NCI-H1092 treated with DMSO at 0.1 percent for 48 hours (cell line): ENCODE measurements at places on chromosomes 6 and 20.

DNA sequence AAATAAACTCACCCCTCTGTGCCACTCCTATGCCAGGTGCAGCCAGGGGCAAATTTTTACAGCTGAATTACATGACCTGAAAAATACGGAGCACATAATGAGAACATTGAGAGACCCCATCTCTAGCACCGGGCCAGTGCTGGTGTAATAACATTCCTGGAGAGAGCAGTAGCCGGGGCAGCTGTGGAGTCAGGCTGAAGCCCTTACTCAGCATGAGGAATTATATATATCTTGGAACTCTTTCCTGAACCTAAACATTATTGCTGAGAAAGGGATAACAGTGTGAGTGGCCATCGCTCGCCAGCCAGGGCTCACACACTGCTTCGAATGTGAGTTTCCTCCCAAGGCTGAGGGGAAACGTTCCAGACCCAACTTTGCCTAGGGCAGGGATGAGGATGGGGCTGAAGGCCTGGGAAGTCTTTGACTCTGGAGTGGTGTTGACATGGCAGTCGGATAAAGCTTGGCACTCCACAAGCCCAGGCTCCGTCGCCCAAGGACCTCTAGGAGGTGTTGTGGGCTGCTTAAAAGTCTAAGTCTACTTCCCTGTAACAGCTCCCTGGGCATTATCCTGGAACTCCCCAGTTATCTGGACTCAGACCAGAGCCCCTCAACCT is 269.8 kb downstream of the CDC5L start:
- DNase-seq, result no peak

DNA sequence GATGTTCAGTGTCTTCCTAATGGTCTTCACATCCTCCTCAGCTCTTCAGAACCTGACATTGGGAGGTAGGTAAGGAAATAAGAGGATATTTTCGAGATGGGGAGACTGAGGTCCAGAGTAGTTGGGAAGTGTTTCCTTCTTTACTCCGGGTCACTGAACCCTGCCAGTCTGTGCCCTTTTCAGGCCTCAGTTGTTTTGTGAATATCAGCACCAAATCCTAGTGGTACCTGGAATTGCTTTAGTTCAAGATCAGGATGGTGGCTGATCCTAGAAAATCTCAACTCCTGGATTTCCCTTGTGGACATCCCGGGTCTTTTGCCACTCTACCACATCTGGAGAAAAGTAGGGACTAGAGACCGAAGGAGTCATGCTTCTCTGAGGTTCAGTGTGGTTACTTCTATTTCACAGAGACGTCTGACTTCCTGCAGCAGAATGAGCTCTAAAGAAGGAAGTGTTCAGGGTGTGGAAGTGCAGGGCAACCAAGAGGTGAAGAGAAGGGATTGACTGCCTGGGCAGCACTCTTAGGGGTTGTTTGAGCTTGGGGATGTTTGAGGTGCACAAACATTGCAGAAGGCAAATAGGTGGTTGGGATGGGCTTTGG is 995 bp downstream of the STK4 start:
- DNase-seq, result no peak

DNA sequence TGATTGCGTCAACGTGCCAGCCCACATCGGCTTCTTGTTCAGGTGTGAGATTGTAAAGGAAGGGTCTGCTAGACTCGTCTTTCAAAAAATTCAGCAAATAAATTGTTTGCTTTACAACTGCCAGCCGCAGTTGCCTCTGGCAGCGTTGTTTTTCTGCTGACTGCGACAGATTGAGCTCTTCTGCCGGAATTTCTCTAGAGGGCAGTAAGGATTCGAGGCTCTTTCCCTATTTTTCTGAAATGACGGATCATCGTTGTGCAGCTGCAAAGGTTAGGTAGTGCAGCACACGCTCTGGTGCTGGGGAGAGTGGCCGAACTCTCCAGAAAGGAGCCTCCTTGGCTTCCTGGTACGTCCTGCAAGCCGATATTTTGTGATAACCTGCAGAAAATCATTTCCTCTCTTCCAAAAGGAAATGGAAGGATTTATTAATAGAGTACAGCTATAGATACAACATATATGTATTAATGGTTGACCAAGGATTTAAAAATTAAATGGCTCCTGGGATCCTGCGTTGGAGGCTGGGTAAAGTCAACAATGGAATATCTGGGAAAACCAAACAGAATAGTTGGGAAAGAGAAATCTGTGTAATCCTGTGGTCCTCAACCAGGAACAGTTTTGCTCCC is 121.9 kb upstream of the ZFP64 start:
- peak; percentile 72 for DNase-seq

GRCh38 chr6:117956386-117956785 is 49.3 kb downstream of the SLC35F1 start:
- no peak for DNase-seq

GRCh38 chr6:101434601-101435000 is 41.1 kb downstream of the GRIK2 start:
- DNase-seq, result no peak

DNA sequence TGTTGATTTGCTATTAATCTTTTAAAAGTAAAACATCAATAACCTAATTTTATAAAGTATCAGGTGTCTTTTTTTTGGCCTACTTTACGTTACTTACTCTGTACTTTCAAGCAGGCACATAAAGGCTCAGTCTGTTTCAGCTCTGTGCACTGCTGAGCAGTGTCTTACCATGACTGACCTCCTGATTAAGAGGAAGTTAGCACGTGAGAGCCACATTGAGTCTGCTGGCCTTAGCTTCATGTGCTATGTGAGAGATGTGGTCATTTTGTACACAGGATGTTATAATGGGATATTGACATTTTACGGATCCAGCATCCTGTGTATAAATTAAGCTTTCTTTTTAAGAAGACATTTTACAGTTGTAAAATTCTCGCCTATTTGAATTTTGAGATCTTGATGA is 31.9 kb downstream of the ARID1B start:
- DNase-seq, result no peak

DNA sequence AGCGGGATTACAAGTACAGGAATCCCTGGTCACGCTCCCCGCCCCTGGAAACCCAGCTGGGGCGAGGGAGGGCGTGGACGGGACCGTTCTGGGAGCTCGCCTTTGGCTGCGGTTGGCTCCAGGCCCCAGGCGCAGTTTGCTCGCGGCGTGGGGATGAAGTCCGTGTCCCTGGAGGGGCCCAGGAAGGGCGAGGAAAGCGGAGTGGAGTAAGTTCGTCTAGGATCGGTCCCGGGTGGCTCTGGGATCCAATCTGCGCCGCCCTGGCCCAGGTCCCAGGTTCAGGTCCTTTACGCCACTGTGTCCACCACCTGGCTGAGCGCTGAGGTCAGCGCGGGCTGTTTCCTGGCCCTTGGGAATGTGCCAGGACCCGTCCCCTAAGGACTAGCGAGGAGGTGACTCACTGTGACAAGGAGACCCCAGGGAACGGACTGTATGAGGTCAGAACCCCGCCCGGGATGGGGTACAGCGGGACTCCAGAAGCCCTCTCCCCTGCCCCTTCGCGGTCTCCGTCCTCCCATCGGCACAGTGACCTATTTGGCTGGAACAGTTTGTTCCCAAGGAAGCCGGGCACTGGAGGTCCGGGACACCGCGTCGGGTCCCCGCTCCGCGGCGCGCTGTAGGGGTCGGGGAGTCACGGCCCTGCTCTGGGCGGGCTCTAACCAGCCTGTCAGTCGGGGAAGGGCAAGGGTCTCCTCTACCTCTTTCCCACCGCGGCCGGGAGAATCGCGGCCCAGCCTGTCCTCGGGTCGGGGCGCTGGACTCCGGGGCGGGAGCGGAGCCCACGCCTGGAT is 724 bp downstream of the CDKN1A start:
- DNase-seq, result peak; percentile 24

GRCh38 chr6:37807656-37808055 is 11.9 kb upstream of the ZFAND3 start:
- DNase-seq, result peak; percentile 65

DNA sequence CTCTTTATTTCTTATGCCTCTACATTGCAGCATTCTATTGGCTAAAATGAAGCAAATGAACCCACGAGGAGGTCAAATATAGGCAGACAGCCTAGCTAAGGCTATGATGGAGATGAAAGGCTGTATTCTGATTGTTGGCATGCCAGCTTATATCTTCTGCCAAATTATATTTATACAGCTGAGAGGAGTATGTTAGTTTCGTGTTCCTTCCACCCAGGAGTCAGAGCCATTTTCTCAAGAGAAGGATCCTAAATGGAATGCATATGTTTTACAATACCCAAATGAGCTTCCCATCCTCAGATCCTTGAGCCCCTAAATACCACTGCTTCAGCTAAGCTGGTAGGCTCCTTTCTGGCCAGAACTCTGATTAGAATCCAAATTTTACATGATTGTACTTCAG is 178.4 kb upstream of the HDDC2 start:
- DNase-seq, result peak; percentile 3

GRCh38 chr6:99612551-99613408 is 6.1 kb downstream of the PRDM13 start:
- no peak for DNase-seq

- no peak for DNase-seq
Observed at GRCh38 chr6:11381801-11382513, 149.5 kb upstream of the NEDD9 start.
